ENCODE measurements at places on chromosomes 5 and 9.

DNA sequence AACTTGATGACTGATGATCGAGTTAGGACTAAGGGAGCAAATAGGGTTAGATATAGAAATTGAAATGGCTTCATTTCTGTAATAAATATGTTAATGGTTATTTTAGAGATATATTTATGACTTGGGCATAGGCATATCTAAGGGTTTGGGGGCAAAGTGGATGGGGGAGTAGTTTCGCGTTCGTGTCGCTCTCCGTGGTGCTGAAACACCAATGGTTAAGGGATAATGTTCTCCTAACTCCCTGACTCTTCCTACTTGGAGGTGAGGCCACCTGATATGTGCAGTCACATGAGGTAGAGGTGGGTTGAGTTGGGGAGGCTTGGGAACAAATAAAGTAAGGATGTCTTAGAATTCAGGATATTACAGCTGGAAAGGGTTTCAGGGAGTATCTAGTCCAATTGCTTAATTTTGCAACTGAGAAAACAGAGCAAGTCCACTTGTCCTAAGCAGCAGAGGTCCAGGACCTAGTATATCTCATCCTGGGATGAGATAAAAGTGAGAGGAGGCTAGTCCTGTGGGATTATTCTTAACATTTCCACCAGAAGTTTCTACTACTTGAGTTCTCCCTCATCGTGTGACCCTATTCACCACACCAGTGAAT is 44.0 kb upstream of the MAP1B start:
- DNase-seq = no peak

DNA sequence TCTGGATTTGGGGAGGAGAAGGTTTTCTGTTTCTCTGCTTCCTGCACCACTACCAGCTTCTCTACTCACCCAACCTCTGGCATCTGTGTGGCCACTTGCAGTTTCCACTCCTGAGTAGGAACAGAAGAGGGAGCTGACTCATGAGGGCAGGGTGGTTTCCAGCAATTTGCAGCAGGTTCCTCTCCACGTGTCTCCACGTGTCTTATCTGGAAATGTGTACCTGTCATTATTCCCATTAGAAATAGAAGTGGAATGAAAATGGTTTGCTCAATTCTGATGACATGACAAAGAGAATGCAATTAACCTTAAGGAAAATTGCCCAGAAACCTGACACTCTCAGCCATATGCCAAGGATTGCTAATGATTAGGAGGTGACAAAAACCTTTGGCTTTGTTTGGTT is 33.0 kb downstream of the EGFLAM start:
- no peak for DNase-seq

DNA sequence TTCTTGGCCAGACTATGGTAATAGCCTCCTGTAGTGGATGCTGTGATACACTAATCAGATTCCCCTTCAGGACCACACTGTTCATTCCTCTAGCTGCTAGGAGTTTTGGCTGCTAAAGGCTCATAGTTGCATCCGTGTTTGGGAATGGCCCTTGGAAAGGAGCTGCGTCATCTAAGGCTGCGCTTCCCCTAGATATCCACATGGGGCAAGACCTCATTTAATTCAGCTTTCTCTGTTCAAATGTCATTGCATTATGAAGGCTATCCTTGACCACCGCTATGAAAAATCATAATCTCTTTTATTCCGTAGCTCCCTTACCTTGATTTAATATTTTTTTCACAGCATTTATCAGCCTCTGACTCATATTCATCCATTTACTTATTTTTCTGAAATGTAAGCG is 258.3 kb upstream of the NR4A3 start:
- DNase-seq = no peak

- DNase-seq = no peak
These were observed 118.9 kb upstream of the ADRA1B start for GRCh38 chr5:159797261-159797970.

DNA sequence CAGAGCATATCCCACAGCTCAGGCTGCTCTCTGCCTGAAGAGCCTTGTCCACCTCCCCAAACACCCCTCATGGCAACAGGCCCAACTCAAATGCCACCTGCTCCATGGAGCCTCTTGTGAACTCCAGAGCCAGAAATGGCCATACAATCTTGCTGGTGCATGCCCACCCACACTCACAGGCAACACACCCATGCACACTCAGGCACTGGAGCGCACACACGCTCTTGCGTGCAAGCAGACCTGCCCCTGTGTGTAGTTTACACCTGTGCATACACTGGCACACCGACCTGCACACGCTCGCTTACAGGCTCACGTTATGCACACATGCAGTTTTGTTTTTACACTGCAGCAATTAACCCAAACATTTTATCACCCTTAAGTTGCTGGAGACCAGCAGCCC is 40.0 kb downstream of the HRH2 start:
- DNase-seq = no peak

DNA sequence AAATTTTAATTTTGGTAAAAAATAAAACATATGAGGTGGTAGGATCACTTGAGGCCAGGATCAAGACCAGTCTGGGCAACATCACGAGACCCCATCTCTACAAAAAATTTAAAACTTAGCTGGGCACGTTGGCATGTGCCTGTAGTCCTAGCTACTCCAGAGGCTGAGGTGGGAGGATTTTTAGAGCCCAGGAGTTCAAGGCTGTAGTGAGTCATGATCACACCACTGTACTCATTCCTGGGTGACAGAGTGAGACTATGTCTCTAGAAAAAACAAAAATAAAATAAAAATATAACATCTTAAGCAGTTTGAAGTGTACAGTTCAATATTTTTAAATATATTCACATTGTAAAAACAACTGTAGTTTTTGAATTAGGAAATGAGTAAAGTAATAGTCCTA is 108.3 kb downstream of the SMIM15 start:
- DNase-seq = no peak

GRCh38 chr5:23289162-23289561 is 218.2 kb upstream of the PRDM9 start:
- no peak for DNase-seq

- DNase-seq = no peak
These were observed 20.6 kb upstream of the GPR150 start for GRCh38 chr5:95599252-95599651.

All from cerebellar cortex (tissue), 1 donor.